ENCODE measurements at places on chromosomes 5 and 9.
A peak's percentile ranks its signal among the peaks of the same experiment; 100 is the strongest.

- DNase-seq: no peak
These were observed 196.4 kb downstream of the SEMA6A start for GRCh38 chr5:116378007-116378776.

- no peak for DNase-seq
These were observed 3.3 kb downstream of the FGFR4 start for GRCh38 chr5:177089825-177090641.

DNA sequence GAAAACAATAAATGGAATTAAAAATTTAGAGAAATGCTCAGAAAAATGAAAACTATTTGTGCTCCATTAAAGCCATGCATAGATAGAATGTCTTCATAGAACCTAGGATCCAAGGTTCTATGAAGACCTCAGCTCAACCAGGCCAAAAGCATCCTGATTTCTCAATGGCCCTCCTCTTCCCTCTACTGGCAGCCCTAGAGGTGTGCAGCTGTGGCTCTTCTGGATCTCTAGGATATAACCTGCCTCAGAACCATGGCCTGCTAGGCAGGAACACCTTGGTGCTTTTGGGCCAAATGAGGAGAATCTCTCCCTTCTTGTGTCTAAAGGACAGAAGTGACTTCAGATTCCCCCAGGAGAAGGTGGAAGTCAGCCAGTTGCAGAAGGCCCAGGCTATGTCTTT is 15.1 kb downstream of the IFNA1 start:
- peak; percentile 50 for DNase-seq

DNA sequence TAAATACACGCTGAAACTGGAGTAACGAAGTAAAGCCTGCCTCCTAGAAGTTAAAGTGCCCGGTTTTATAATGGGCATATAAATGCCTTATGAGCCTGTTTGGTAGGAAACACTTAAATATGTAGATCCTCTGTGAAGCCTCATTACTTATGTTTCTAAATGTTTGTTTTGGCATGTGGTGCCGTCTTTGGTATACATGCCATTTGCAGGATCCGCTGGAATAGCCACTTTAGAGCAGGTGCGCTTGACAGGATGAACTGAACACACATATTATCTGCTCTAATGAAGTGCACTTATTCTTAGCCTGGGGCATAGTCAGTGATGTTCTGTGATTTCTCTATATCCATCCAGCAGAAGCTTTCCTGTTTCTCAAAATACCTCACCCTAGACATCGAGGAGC is 778.1 kb upstream of the WWC1 start:
- DNase-seq: no peak

GRCh38 chr5:135063056-135063445 is 29.0 kb upstream of the PITX1 start:
- DNase-seq: no peak

GRCh38 chr9:76358628-76359280 is 35.5 kb downstream of the RFK start:
- no peak for DNase-seq

DNA sequence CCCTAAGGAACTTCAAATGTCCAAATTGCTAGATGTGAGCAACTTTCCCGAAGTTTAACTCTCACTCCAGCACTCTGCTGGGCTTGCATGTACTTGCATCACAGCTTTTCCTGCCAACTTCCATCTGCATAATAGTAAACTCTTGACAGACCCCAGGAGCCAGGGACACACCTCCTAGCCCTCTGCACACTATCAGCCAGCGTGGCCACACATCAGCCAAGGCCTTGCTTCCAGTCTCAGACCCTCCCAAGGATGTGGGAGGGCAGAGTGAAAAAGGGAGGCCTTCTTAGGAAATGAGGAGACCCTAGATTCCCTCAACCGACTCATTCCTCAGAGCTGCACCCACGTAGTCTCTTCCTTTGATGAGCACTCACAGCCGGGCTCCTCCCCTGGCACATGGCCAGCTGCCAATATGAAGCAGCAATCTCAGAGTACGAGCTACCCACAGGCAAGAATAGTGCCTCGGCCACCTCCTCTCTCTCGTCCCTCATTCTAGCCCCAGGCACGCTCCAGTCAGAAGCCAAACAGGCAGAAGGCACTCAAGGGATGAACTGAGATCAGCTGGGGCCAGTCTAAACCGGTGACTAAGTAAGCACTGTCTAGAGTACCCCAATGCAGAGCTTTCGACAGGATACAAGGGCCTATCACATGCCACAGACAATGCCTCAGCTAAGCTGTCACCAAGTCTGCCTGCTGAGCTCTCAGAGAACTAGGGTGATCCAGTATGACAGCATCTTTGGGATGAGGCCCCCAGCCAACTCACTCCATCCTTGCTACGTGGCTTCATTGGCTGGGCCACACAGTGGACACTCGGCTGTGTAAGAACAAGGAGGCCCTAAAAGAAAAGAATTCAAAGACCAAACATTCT is 2.3 kb downstream of the P4HA2 start:
- DNase-seq: peak; percentile 88

- no peak for DNase-seq
These were observed 11.3 kb downstream of the C9orf50 start for GRCh38 chr9:129609486-129610212.

DNA sequence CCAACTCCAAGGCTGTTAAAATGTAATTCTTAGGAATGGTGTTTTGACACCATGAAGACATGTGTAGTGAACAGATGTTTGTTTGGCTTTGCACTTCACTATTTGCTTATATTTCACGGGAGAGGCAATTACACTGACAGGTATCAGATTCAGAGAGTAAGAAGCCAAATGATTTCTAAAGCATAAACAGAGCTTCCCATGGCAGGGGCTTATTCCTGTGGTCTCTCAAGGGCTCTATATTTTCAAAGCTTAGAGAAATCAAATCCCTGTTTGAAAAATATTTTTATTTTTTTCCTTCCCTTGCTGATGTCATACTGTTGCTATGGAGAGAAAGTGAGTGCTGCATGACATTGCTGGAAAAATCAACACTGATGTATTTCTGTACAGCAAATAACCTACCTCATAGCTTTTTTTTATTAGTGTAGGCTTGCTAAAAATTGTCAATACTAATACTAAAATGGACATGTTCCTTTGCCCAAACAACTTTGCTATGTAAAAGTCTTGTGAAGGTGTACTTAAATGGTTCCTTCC is 161.4 kb downstream of the GIN1 start:
- peak; percentile 66 for DNase-seq

- DNase-seq: peak; percentile 3
These were observed 71.8 kb downstream of the EGFLAM start for GRCh38 chr5:38330207-38330606.

DNA sequence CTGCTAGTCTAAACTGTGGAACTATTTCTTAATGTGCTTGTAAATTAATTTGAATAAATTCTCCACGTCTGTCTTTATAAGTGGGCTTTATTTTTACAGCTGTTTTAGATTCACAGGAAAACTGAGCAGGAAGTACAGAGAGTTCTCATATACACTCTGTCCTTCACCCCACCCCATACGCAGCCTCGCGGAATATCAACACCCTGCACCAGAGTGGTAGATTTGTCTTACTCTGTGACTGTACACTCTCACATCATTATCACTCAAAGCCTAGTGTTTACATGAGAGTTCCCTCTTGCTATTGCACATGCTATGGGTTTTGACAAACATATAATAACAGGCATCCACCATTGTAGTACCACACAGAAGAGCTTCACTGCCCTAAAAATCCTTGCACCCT is 179.7 kb upstream of the DAB2 start:
- DNase-seq: peak; percentile 63

- DNase-seq: no peak
These were observed 231.0 kb downstream of the ARHGEF28 start for GRCh38 chr5:73856997-73857396.

GRCh38 chr5:44454002-44454401 is 64.8 kb upstream of the FGF10 start:
- DNase-seq: no peak

DNA sequence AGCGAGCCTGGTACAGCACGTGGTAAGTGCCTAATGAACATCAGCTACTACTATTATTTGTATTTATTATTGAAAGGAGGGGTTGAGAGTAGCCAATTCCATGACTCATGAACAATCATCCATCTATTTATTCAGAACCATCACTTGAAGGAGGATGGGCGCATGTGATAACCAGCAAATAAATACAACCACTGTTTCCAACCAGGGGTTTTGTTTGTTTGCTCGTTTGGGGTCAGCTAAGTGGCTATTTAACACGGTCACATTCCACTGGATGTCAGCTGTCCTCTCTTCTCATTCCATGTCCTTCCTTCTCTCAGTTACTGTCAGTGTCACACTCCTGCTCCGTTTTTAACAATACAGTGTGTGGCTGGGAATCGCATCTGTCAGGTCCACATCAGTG is 8.6 kb downstream of the RAPGEF1 start:
- DNase-seq: peak; percentile 42

DNA sequence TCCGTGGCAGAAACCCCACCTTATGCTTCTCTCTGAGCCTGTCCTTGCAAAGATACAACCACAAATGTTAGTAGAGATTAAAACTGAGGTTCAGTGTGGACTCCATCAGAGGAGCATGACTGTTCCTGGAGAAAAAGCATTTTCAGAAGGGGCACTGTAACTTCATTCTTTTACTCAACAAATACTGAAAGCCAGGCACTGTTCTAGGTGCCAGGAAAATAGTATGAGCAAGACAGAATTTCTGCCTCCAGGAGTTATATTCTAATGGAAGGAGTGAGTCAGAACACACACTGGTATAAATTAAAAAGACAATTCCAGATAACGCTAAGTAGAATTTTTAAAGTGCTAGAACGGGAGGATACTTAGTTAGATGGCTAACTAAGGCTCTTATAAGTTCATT is 251.4 kb upstream of the GAS1 start:
- DNase-seq: peak; percentile 73

DNA sequence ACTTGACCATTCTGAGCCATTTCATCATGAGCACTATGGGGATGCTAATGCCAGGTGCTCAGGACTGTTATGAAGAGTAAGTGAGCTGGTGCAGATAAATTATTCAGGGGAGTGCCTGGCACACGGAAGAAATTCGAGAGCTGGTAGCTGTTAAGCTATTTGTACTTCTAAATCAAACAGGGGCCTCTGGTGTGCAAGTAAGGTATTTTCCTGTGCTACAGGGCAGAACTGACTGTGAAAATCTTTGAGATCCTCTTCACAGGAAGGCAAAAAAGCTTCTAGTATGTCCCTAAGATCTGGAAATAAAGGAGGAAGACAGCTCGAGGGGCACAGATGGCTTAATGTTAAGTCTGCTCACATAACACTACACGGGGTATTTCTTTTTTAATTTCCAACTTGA is 106.3 kb upstream of the SPOCK1 start:
- DNase-seq: peak; percentile 30

DNA sequence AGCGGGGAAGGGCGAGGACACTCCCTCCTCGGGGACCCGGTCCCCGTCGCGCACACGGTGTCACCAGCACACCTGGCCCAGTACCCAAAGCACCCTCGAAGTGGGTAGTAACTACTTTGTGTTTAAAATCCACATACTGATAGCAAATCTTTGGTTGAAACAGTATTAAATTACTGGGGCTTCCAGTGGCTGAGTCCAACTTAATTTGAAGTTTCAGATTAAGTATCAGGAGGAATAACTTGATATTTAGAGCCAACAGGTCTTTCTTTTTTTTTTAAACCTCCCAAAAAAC is 615 bp downstream of the ATG10 start:
- no peak for DNase-seq
